ENCODE measurements at places on chromosomes 1 and 21. TPM values are rescaled to one million over a fixed set of nuclear protein-coding genes. Genes with fewer than 3 reads are reported as not detected.

DMRTA2 gene
- 0.12 TPM for total RNA-seq

HES2 gene
- not detected for total RNA-seq

CR1L gene
- total RNA-seq, result not detected

DNA sequence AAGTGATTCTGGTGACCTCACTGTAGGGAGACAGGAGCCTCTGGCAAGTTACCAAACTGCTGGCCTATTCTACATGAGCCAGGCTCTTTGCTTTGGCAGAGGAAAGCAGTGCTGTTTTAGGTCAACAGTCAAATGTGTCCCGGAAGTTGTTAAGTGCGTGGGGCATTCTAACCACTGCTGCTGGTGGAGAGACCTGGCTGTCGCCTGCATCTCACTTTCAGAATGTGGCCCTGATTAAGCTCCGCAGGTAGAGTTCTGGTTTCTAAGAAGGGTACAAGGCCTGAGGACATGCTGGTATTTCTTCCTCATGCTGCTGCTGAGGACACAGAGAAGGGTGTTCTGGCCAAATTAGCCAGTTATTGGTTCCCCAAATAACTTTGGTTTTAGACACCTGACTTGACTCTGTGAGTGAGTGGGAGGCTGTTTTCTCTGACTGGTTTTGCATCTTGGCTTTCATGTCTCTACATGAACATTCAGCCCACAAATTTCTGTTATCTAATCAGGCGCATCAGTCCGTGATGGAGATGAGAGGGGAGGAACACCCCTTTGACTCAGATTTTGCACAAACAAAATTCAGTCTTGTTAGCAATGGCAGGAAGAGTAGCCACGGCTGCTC lies 120.8 kb downstream of the LMO4 start:
- peak; percentile 42 for DNase-seq

DNA sequence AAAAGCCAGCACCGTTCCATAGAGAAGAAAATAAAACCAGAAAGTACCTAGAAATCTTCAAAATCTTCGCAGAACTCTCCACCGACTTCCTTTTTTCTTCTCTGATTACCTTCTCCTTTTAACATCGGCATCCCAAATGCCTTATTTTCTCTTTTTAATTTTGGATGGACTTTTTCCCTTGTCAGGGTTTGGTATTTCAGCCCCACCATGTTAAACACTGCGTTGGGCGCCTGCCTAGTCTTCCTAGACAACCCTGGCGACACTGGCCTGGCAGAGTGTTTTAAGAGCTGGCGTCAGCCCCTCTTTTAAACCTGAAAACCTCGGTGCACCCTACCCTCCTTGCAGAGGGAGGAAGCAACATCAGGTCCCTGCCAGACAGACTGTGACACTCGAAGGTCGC lies 66.0 kb upstream of the EFHD2 start:
- peak; percentile 54 for DNase-seq

- DNase-seq, result no peak
Measured at GRCh38 chr1:81220614-81221071, 580.1 kb upstream of the ADGRL2 start.

DYNLT5 gene
- 13.2 TPM for total RNA-seq

- no peak for DNase-seq
Measured at GRCh38 chr1:247113733-247114271, 9.6 kb upstream of the ZNF669 start.

LCE1E gene
- total RNA-seq, result not detected

Measured in cardiac muscle cell (in vitro differentiated cells and primary cell).